Fibroblast of skin of back (primary cell): ENCODE measurements at places on chromosomes 2 and 18.

DNA sequence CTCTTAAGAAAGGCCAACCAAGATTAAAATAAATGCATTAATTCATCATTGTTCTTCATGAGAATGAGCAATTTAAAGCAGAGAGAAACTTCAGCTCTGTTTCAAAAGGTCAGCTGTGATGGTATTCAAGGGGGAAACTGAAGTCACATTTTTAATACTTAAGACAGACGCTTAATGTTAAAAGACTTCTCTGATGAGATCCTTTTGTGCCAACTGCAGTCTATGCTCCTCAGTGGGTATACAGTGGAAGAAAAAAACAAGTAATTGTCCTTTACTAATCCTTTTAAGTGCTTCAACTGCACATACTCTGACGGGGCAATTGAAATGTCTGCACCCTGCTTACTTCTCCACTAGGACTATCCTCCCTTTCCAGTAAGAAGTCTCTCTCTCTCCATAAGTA is 309.7 kb downstream of the GULP1 start:
- DNase-seq, result no peak

DNA sequence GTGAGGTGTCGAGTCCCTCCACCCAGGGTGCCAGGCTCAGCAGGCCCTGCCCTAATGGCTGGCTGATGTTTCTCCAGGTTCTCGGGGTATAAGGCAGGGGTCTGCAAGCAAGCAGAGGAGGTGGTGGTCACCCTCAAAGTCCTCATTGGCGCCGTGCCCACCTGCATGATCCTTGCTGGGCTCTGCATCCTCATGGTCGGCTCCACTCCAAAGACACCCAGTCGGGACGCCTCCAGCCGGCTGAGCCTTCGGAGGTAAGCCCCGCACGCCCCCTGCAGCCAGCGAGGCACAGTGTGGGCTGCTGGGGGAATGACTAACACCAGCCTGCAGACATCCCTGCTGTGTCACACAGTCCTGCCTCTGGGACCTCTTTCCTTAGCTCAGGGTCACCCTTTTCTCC is 14.1 kb downstream of the MFSD2B start:
- DNase-seq, result peak; percentile 42

- DNase-seq, result no peak
Measured at GRCh38 chr2:127414638-127415592, 3.3 kb upstream of the PROC start.

DNA sequence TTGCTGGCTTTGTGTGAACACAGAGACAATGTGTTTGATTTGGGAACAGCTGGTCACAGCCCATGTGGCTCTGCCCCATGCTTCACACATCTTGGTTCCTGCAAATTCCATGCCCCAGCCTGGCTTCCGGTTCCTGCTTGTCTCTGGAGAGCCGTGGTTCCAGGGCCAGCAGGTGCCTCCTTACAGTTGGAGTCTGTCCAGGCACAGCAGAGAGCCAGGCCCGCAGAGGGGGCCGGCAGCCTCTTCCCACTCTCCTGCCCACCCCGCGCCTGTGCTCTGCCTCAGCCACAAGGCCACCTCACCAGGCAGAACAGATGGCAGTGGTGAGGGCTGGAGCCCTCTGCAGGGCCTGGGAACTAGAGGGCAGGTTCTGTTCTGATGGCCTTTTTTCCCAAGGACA is 81.5 kb downstream of the LDLRAD4 start:
- DNase-seq, result no peak

DNA sequence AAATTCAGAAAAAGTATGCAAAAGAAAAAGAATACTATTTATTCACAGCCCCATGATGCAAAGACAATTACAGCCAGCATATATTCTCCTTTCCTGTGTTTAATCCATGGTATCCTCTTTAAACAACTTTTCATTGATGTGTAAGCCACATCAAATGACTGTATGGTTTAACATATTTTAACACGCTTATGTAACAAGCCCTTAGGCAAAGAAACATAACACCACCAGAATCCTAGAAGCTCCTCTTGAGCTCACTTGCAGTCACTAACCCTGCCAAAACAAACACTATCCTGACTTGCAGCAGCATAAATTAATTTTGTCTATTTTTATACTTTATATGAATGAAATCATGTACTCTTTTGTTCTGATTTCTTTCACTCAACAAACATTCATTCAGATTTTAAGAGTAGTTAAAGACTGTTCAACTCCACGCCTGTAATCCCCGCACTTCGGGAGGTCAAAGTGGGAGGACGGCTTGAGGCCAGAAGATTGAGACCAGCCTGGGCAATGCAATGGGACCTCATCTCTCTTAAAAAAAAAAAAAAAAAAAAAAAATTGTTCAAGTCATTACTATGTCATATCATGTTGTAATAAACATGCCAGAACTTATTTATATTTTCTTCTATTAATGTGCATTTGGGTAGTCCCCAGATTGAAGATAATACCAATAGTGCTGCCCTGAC is 226.3 kb downstream of the NBAS start:
- DNase-seq, result peak; percentile 75
